Psoas muscle (tissue), 8 donors: ENCODE measurements at places on chromosomes 1 and 21.

GRCh38 chr1:172946814-172947507 is 103.8 kb downstream of the TNFSF18 start:
- no peak for DNase-seq

DNA sequence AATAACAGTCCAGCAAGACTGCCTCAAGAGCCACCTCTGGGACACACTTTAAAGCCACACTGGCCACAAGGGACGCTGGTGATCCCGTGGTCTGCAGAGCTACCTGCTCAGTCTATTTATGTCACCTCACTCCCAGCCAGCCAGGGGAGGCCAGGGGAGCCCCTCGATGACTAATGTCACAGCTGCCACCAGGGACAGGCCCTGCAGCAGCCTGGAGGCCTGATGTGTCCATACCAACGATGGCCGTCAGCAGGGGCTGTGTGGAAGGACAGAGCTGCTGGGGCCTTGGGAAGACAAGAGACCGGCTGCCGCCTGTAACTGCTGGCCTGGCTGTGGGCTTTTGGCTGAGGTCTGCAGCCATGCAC is 71.0 kb downstream of the SIK1 start:
- DNase-seq = no peak

GRCh38 chr1:84206375-84206774 is 62.3 kb downstream of the PRKACB start:
- no peak for DNase-seq

DNA sequence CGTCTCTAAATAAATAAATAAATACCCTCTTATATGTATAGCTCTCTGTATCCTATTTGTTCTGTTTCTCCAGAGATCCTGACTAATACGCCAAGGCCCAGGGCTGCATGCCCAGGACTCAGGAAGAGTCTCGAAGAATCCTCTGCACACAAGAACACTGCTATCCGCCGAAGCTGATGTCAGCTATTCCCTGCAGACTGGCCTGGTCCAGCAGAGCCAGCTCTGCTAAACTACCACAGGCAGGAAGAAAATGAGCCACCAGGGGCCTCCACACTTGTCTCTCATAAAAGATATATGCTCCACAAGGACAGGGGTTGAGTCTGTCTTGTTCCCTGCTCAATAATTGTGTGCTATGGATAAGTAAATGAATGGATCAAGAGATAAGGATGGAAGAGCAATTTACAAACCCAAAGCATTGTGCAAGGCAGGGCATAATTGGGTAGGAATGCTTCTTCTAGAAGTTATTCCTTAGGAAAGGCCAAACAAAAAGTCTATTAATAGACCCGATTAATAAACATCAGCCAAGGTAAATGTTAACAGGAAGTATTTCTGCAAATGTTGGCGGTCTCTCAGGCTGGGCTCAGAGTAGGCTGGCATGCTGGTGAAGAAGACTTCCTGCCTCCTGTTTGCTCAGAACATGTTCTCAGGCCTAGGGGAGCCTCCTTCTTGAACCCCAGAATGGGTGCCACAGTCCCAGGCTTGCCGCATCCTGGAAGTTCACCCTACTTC is 26.3 kb upstream of the MAN1C1 start:
- DNase-seq = peak; percentile 47

DNA sequence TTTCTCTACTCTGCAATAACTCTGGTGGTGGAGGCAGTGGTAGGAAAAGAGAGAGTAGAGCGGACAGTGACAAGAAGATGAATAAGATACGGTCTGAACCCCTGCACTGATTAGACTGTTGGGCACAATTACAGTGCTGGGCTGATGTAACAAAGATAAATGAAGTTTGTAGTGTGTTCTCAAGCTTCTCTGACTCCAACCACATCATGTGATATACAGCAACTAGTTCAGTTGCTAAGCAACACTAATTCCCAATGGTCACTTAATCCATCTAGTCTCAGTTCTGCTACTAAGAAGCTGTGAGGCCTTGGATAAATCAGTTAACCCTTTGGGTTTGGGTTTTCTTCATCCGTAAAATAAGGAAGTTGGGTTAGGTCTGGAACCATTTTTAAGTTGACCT is 17.3 kb downstream of the DDR2 start:
- DNase-seq = no peak

GRCh38 chr1:36583980-36584782 is 101.5 kb upstream of the CSF3R start:
- DNase-seq = no peak

DNA sequence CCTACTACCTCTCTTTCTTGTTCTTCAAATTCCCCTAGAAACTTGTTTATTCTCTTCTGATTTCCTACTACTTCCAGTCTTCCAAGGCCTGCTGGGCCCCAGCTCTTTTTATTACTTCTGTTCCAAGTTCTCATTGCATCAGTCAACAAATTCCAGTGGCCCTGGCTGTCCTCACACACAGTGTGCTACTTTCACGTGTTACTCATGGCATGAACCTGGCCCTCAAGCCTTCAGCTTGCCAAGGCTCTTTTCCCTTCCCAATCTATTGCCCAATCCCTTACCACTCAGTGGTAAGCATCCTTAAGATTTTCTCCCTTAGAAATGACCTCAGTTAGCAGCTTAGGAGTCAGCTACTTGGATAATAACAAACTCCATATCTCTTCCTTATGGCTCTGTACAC is 613.5 kb downstream of the LMO4 start:
- peak; percentile 58 for DNase-seq

GRCh38 chr1:230156536-230156935 is 89.5 kb downstream of the GALNT2 start:
- DNase-seq = no peak

GRCh38 chr1:208834381-208835096 is 590.4 kb upstream of the PLXNA2 start:
- DNase-seq = no peak

DNA sequence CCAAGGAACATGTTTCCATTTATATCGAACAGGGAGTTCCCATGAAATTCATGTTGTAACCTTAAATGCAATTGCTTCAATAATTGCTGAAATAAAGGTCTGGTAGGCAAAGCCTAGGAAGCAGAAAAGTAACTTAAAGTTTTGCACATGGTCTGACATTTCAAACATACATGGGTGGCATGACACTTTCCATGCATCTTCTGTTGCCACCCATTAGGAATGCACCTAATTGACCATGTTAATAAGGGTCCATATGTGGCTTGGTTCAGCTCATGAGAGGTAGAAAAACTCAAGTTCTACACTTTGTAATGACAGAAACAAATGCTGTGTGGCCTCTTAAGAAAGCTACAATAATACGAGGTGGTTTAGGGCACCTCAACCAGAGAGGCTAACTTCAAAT is 72.0 kb upstream of the GORAB start:
- DNase-seq = no peak

DNA sequence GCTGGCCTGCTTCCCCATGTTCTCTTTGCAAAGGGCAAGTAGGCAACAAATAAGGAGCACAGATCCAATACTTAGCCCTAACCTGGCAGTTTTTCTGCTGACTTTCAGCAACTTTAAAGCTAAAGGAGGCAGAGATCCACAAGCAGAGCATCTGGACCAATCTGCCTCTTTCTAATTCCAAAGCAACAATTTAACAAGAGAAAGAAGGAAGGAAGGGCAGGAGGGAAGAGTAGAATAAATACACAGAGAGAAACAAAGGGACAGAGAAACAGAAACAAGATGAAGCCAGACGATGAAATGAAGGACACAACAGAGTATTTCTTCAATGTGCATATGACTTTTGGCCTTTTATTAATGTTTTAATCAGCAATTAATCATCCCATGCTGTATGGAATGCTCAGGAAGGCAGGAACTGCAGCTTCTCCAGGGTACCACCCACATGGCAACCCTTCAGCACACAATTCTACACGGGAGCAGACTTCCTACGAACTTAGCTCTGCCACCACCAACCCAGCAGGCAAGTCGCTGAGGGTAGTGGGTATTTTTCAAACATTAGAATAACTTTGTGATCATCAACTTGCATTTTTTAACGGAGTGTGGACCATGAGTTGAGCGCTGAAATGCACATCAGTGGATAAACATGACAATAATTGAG is 15.3 kb downstream of the CLCC1 start:
- DNase-seq = no peak

- peak; percentile 62 for DNase-seq
These were observed 24.3 kb downstream of the EBNA1BP2 start for GRCh38 chr1:43147625-43148327.

DNA sequence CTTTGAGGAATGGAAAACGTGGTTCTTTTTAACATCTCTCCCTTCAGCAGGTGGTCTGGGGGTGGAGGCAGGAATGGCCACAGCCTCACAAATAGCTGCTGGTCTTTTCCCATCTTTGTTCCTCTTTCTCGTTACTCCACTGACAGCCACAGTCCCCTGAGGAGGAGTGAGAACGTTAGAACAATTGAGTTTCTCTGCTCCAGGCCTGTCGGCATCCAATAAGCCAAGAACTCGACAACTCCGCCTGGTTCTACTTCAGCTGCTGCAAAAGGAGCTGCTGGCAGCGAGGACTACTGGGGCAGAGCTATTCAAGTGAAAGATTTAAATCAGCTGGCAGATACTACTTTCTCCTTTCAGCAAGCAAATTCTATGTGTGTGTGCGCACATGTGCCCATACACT is 169.5 kb upstream of the GALNT2 start:
- DNase-seq = no peak

GRCh38 chr1:41741244-41741643 is 177.5 kb downstream of the HIVEP3 start:
- no peak for DNase-seq

GRCh38 chr1:159090286-159091179 is 14.0 kb upstream of the AIM2 start:
- no peak for DNase-seq

GRCh38 chr1:5490635-5491034 is 501.6 kb downstream of the NPHP4 start:
- DNase-seq = no peak

DNA sequence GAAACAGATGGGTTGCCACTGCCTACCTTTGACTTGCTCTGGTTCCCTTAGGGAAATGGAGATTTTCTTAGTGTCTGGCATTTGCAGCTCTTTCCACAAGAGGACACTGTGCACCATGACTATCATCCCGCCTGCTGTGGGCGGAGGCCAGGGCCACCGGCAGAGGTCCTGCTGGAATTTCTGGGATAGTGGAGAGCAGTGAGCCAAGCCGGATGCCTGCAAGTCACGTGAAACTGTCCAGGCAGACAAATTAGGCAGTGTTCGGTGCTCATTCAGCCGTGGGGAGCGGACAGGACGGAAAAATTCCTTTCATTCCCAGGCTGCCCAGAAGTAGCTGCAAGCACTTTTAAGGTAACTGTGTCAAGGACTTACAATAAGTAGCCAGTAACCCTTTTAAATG is 43.4 kb downstream of the IGSF5 start:
- peak; percentile 67 for DNase-seq

GRCh38 chr21:29145852-29146453 is 15.5 kb downstream of the MAP3K7CL start:
- DNase-seq = no peak

DNA sequence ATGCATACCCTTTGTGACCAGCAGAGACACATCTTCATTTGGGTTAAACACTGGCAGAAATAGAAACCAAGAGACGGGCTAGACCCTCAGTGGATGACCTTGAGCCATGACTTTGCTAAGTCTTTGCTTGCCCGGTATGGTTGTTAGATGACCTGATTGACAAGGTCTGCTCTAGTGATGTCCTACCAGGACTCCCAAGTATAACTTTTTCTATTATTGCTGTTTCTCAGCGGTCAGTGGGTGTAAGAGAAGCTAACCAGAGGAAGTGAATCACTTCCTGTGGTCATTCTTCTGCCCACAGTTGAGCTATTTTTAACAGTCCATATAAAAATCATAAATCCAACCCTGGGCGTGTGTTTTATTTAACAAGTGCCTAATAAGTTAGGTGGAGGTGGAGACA is 126.2 kb upstream of the ETS2 start:
- no peak for DNase-seq
